ENCODE measurements at places on chromosomes 6 and 20. TPM values are rescaled to one million over a fixed set of nuclear protein-coding genes. Genes with fewer than 3 reads are reported as not detected.

The RAET1E gene
- not detected for total RNA-seq

The SLC35F1 gene
- not detected for total RNA-seq

The CLVS2 gene
- not detected for total RNA-seq

The GPSM3 gene
- total RNA-seq, result 3.9 TPM

The WFDC8 gene
- not detected for total RNA-seq

The CGA gene
- not detected for total RNA-seq

The PRSS16 gene
- not detected for total RNA-seq

The HCRTR2 gene
- total RNA-seq, result not detected

The PNLDC1 gene
- not detected for total RNA-seq

The WFDC5 gene
- not detected for total RNA-seq

The MYLK2 gene
- 0.18 TPM for total RNA-seq

The ADA gene
- total RNA-seq, result 6.9 TPM

The ECT2L gene
- total RNA-seq, result not detected

The ETV7 gene
- total RNA-seq, result 0.18 TPM

The RBPJL gene
- total RNA-seq, result not detected

The PRDM1 gene
- 6.9 TPM for total RNA-seq

The BTNL2 gene
- total RNA-seq, result not detected

The HAO1 gene
- total RNA-seq, result not detected

The MROH8 gene
- total RNA-seq, result 1.1 TPM

The C6orf52 gene
- total RNA-seq, result not detected
